GM12892 (cell line): ENCODE measurements at places on chromosomes 2 and 18.

DNA sequence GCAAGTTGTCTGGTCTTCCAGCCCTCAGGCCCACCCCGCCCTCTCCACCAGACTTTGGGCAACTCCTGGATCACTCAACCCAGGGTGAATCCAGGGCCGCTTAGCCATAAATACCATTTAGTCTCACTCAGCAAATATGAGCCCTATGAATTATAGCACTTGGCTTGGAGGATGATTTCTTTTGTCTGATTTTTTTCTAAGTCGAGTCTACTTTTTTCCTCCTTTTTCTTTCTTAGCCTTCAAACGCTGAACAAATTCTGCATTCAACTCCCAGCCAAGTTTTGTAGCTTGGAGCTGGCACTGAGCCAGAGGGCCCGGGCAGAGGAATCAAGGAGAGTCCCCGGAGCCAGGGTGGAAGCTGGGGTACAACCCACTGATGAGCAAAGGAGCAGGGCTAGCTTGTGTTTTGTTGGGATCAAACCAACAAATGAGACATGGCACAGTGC, 48.7 kb downstream of the SERTAD2 start:
- no peak for DNase-seq

DNA sequence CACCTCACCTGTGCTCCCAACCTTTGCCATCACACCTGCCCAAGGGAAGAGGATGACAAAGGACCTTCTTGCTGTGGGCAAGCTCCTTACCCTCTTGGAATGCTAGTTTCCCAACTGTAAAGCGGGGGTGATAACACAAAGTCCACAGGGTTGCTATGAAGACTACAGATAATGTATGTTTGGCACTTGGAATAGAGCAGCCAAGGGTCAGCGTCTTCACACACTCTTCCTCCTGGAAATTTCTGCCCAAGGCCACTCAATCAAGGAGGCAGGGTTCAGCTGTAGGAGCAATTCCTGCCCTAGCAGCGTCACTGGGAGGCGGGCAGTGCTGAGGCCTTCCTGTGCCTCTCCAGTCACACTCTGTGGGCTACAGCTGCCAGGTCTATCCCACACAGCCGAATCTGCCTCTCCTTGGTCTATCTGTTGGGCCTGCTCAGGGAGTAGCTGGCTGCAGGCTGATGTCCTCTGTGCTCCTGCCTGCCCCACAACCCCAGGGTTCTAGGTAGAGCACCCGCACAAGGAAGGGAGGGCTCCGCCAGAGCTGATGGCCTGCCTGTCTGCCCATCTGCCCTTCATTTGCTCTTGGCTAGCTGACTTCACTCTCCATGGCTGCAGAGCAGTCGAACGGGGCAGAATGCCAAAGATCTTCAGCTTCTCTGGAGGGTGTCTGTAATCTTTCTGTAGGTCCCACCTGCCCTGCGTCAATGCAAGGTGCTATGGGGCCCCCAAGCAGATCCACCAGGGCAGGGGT, 91.9 kb downstream of the MRO start:
- DNase-seq, result no peak

DNA sequence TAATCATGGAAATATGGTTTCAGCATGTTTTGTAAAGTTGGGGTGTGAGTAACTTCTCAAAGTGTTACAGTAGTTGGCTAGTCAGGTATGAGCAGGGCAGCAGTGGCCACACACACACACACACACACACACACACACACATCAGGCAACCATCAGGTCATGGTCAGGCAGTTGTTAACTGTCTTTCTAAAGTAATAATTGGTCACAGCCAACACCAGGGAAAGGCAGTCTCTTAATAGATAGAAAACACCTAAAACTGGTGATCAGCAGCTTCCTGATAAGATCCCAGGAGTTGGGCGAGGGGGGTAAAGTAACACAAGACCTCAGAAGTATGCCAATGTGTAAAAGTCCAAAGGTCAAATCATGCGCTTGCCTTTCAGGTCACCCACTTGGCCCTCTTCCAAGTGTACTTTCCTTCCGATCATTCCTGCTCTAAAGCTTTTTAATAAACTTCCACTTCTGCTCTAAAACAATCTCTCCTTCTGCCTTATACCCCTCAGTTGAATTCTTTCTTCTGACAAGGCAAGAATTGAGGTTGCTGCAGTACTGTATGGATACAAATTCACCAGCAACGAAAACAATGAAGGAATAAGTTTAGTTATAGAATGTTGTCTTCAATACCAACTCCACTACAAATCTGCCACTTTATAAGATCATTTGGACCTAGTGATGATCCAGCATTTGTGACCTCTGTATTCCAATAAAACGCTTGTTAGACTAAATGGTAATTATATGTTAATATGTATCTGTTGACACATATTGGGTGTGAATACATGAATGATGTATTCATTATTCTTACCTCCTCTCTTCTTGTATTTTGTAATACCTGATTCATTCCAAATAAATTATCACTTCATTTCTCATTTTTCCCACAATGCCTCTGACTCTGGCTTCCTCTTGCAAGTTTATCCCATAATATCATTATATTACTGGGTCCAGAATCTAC, 254.3 kb downstream of the METTL4 start:
- no peak for DNase-seq

DNA sequence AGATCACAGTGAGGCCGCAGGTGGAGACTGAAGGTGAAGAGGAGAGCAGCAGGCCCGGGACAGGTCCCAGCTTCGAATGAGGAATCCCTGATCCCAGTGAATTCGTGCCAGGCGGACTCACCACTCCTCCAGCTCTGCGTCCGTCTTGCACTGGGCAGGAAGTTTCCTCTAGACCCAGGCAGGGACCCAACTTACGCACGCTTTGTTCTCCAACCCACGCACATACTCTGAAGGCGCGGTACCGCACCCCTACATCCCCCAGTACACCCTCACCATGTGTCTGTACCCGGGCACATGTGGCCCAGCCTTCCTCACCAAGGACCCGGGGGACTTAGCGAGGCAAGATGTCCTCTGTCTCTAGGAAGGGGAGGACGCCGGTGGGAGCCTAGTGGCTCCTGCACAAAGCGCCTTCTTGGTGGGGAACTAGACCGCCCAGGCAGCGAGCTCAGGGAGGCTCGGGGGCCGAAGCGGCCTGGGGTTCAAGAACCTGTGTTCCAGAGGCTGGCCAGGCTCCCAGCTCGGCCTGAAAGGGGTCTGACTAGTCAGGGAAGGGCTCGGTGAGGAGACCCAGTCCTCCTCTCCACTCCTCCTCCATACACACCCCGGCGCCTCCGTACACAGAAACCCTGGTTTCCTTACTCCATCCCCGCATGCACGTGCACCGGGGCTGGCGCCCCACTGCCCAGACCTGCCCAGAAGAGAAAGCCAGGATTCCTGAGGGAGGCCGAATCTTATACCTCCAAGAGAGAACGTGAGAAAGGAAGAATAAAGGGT, 38.3 kb upstream of the ATP6V1B1 start:
- no peak for DNase-seq

- no peak for DNase-seq
These were observed 135.3 kb downstream of the PXDN start for GRCh38 chr2:1609040-1609439.
